COR-L47 (cell line): ENCODE measurements at places on chromosomes 12 and 14.

- DNase-seq, result no peak
Measured at GRCh38 chr14:81298122-81298521, 77.4 kb upstream of the GTF2A1 start.

GRCh38 chr14:69316449-69317101 is 56.6 kb downstream of the GALNT16 start:
- no peak for DNase-seq

- no peak for DNase-seq
Measured at GRCh38 chr14:44352201-44352600, 154.9 kb downstream of the FSCB start.

DNA sequence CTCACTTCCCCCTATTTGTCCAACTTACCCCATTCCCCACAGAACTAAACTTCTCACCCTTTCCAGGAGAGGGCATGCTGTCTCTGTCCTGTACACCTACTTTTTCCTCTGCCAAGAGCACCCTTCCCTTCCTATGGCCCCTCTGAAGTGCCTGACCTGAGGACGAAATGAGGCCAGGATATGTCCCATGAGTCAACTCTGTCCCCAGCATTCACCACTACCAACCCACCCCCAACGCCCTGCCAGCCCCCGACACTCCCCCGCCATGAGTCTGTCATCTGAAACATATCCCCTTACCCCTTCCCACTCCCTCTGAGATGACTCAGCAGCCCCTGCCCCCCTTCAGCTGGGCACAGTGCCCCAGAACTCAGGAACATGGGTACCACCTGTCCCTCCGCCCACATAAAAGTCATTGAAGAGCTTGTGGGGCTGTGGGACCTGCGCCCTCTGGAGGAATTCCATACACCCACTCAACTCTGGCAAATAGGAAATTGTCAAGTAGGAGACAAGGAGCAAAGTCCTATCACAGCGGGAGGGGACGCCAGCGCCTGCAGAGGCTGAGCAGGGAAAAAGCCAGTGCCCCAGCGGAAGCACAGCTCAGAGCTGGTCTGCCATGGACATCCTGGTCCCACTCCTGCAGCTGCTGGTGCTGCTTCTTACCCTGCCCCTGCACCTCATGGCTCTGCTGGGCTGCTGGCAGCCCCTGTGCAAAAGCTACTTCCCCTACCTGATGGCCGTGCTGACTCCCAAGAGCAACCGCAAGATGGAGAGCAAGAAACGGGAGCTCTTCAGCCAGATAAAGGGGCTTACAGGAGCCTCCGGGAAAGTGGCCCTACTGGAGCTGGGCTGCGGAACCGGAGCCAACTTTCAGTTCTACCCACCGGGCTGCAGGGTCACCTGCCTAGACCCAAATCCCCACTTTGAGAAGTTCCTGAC is 26.3 kb downstream of the ITGA7 start:
- peak; percentile 25 for DNase-seq

DNA sequence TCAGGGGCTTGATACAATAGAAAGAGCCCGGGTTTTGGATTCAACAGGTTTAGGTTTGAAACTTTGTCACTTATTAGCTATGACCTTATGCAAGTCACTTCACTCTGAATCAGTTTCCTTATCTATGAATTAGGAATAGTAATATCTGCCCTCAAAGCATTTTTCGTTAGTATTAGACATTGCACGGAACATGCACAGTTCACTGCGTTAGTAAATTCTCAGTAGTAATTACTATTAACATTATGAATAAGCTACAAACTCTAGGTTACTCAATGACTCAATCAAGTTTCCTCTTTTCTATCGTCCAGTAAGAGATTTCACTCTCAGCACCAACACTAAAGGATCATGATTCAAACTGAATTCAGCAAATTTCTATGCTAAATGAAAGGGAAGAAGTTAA is 150.3 kb downstream of the CEP83 start:
- no peak for DNase-seq

GRCh38 chr14:55301437-55302121 is 30.4 kb downstream of the FBXO34 start:
- no peak for DNase-seq

DNA sequence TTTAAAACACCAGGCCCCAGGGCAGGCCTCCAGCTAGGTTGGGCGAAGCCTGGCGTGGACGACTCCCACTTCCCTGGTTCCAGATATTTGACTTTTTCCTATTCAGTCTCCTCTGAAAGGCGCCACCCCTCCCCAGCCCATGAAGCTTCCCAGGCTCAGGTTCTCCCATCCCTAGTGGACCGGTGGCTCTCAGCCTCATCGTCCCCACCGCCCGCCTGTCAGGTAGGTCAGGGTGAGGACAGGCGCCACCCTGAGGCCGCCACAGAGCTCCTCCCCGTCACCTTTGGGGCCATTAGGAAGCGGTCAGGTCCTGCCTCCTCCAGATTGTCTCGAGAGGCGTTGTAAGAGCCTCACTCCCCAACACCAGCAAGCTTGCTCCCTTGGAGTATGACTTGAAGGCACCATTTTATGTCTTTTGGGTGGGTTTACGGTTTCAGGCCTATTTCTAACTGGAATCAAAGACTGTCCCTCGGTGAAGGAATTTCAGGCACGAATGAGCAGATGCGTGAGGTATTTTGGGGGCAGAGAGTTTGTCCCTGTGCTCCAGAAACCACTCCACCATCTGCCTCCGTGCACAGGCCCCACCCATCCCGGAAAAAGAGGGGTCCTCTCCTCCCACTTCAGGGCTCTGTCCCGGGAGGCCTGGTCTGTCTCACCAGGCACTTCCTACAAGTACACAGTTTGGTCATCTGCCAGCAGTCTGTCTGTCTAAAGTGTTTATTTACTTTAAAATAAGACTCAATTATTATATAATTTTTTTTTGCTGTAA is 55.6 kb downstream of the TSPAN9 start:
- DNase-seq, result no peak

- no peak for DNase-seq
Measured at GRCh38 chr14:98512501-98513251, 759.3 kb downstream of the BCL11B start.

GRCh38 chr12:42962384-42962783 is 372.8 kb upstream of the PRICKLE1 start:
- DNase-seq, result no peak

- DNase-seq, result no peak
Measured at GRCh38 chr12:92444763-92445162, 258.0 kb upstream of the PLEKHG7 start.

- no peak for DNase-seq
Measured at GRCh38 chr14:51335531-51335930, 95.5 kb downstream of the TMX1 start.

DNA sequence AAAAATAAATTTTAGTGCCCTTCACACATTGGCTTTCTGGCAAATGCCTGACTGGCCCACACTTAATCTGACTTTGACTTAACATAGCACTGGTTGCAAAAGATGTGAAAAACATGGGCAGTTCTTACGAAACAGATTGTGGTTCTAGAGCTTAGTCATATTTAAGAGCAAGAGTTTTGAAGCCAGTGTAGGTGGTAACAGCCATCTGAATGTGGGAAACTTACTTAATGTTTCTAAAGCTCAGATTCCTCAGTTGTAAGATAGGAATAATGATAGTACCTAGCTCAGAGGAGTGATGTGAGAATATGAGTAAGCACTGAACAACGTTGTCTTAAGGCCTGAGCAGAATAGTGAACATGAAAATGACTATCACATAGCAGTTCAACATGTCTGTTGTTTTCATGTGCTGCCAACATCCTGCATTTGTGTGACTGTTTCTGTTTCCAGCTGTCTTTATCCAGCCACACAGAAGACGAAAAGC is 262.7 kb downstream of the SYT1 start:
- DNase-seq, result no peak

GRCh38 chr14:93960108-93960475 is 16.3 kb downstream of the ASB2 start:
- DNase-seq, result no peak

DNA sequence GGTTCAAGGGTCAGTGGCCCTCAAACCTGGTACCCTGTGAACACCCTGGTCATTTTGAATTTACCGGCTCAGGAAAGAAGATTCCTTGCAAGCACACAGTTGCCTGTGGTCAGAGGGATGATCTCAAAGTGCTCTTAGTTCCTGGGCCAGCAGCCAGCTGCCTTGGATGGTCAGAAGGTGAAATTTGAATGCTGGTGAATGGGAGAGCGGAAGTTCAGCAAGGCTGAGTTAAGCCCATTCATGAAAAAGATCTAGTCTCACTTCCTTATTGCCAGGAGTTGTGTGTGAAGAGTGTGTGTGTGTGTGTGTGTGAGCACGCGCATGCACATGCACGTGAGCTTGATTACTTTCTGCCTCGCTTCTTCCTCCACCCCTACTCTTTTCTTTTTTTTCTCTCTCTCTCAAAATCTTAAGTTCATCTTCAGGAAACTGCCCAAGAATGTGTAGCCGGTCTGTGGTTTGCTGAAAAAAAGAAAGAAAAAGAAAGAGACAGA is 155.5 kb upstream of the CCND2 start:
- DNase-seq, result no peak

DNA sequence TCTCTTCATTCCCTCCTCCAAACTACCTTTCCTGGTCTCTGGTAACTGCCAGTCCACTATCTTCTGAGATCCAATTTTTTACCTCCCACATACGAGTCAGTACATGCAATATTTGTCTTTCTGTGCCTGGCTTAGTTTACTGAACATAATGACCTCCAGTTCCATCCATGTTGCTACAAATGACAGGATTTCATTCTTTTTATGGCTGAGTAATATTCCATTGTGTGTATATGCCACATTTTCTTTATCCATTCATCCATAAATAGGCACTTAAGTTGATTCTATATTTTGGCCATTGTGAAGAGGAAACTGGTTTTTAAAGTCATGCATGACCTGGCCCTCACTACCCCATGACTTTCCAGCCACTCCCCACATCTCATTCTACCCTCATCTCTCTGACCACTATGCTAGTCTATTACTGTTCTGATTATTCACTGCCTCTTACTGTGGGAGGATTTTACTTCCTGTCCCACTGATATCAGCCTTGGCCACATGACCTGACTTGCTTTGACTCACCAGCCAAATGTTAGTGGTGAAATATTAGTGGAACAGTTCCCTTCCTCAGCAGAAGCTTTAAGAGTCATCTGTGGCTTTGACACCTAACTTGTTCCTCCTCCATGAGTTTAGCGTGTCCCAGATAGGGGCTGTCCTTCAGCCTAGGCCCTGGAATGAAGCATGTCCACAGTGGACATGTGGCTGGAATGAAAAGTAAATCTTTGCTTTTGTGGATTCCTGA is 52.2 kb downstream of the GOLGA5 start:
- DNase-seq, result no peak

- DNase-seq, result no peak
Measured at GRCh38 chr12:7065073-7065623, 4.6 kb downstream of the C1S start.

- DNase-seq, result no peak
Measured at GRCh38 chr14:72863216-72864006, 30.5 kb downstream of the DPF3 start.

- peak; percentile 33 for DNase-seq
Measured at GRCh38 chr14:74038020-74038859, 19.1 kb downstream of the BBOF1 start.

DNA sequence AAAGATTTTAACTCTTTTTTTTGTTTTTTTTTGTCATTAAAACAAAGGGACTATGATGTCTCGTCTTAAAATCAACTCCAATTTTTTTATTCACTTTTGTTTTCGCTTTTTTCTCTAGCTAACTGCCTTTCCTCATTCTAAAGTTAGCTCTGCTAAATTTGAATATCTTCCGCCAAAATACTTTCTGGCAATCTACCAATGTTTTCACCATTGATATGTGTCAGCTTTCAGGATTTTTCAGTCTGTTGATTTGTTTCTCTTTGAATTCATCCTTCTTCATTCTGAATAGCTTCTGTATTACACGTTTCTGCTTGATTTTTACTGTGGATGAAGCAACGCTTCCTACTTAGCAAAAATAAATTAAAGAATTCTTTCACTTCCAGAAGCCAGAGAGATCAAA is 38.7 kb upstream of the NOVA1 start:
- DNase-seq, result no peak

DNA sequence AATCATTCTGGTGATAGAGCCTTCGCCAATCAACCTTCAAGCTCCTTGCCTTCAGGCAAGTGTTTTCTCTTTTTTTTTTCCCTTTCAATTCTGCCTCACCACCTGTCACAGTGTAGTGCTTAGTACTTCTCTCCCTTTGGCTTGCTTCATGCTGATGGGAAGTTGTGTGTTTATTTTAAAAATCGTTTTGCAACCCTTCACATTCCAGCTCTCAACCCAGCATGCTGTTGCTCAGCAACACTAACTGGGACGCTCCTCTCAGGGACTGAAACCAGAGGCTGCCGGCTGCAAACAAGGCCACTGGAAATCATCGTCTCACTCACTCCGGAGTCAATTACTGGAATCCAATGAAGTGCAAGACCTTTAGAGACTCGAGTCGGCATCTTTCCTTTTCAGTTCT is 342.7 kb downstream of the PRKD1 start:
- DNase-seq, result peak; percentile 57

DNA sequence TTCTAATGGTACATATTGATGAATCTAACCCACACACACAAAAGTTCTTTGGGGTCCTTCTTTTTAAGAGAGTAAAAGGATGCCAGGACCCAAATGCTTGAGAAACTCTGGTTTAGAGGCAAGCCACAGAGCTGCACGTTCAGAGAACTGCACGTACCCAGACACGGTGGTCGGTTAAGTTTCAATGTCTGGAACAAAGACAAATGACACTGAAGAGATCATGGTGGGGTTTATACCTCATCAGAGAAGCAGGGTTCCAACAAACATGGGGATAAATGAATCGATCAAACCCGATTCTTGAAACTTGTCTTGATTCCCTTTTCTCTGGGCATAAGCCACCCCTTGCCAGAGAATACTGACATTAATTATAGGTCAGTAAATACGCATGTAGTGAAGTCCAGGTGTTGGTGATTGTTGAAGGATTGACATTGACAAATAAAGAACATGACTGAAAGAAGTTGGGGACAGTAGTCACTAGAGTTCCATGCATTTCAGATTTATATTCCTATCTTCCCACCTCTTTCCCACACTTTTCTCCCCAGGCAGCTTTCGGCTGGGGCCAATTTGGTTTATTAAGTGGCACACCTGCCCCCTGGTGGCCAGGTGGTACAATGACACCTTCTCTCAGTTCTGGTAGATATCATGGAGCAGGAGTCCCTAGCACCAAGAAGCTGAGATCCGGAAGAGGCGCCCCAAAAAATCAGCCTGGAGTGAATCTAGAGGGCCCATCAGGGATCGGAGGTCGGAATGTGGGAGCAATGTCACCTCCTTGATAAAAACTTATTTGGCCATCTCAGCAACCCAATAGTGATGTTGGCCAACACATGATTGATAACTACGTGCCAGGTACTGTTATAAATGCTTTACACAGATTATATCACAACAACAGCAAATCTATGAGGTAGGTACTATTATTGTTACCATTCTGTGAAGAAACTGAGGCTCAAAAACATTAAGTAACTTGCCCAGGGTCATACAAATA is 17.8 kb upstream of the HDAC7 start:
- peak; percentile 58 for DNase-seq

DNA sequence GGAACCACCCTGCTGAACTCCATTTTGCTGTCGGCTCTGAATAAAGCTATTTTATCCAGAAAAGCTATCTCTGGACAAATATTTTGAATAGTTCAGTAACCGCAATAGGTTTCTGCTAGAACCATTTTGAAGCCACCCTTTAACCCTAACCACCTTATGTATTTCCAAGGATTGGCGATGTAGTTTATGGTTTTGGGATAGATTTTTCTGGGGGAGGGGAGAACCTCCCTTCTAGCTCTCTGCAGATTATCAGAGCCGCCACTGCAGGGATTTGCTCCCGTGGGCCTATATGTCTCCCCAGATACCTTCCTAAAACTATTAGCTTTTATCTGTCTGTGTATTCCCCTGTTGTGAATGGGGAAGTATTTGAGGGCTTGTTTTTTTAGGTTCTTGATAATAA is 1.8 kb upstream of the TUBA1B start:
- no peak for DNase-seq

GRCh38 chr14:32494609-32495434 is 165.7 kb downstream of the AKAP6 start:
- no peak for DNase-seq

- DNase-seq, result no peak
Measured at GRCh38 chr14:97726676-97727075, 929.5 kb downstream of the VRK1 start.
